ENCODE measurements at places on chromosomes 5 and 9.

- DNase-seq: peak; percentile 77
Observed at GRCh38 chr9:108534741-108535140, 321.0 kb downstream of the ACTL7B start.

- no peak for DNase-seq
Observed at GRCh38 chr5:87867281-87867680, 401.4 kb downstream of the TMEM161B start.

DNA sequence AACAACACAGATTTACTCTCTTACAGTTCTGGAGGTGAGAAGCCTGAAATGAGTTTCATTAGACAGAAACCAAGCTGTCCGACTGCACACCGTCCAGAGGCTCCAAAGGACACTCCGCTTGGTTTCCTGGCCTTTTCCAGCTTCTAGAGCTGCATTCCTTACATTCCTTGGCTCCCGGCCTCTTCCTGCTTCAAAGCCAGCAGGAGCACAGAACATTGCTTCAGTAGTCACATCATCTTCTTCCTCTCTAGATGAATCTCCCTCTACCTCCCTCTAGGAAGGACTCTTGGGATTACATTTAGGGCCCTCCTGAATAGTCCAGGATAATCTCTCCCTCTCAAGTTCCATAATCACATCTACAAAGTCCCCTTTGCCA is 213.3 kb downstream of the CDK5RAP2 start:
- peak; percentile 82 for DNase-seq

GRCh38 chr5:138869763-138870500 is 5.2 kb downstream of the LRRTM2 start:
- DNase-seq: peak; percentile 66

GRCh38 chr5:128213340-128213739 is 129.8 kb downstream of the SLC12A2 start:
- peak; percentile 65 for DNase-seq

- DNase-seq: no peak
Observed at GRCh38 chr5:15598294-15598902, 98.4 kb downstream of the FBXL7 start.

- DNase-seq: no peak
Observed at GRCh38 chr9:120898396-120898795, 21.4 kb upstream of the PHF19 start.

DNA sequence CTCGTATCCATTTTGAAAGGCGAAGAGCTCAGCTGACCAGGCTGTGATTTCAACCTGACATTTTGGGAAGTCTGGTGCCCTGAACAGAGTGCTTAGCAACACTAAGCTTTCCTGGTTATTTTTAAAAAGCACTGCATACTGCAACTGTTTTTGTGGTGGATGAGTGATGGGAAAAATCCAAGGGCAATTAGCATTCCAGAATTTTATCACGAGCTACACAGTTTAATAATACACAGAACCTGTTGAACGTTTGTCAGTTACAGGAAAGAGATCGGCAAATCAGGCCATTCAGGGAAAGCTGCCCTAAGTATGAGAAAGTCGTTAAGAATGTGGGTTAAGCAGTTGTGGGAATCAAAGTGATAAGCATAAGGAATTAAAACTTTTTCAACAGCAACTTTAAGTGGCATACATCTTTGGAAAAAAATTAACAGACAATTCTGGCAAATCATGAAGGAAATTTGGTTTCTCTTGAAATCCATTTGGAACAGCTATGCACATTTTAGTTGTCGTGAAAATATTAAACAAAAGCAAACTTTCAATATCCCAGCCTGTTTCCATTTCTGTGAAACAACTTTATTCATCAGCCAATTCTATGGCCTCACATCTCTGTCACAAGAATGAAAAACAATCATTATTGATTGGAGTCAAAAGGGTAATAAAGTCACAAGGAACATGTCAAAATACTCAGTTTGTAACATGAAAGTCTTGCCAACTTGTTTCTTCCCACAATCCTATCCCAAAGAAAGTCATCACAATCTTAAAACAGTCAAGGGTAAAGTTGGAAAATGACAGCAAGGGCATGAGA is 25.7 kb downstream of the PUM3 start:
- no peak for DNase-seq

GRCh38 chr9:96075757-96076156 is 200.3 kb downstream of the ERCC6L2 start:
- no peak for DNase-seq

GRCh38 chr5:172674155-172674554 is 33.1 kb downstream of the NEURL1B start:
- no peak for DNase-seq
